Caco-2 (cell line): ENCODE measurements at places on chromosomes 6 and 20. TPM values are rescaled to one million over a fixed set of nuclear protein-coding genes. Genes with fewer than 3 reads are reported as not detected.
A peak's percentile ranks its signal among the peaks of the same experiment; 100 is the strongest.

LHFPL5 gene
- not detected in 2 replicates for total RNA-seq

DNA sequence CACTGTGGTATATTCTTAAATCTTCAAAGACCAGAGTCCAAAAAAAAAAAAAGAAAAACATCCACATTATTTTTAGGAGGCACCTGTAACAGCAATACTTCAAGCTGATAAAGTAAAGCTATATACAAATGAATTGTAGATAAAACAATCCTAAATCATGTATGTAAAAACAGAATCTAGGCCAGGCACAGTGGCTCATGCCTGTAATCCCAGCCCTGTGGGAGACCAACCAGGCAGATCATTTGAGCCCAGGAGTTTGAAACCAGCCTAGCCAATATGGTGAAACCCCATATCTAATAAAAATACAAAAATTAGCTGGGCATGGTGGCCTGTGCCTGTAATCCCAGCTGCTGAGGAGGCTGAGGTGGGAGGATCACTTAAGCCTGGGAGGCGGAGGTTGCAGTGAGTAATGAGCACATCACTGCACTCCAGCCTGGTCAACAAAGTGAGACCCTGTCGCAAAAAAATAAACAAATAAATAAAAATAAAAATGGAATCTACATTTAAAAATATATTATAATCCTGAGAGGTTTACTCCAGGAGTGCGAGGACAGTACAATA, 7.3 kb downstream of the NAPB start:
- H3K27ac ChIP-seq: peak overlapping the region; percentile 35
- no peaks in the 10 kb centered on the region for H3K36me3 ChIP-seq
- peaks cover 6% of the 10 kb centered on the region; the same call in 1 of the 2 replicates for H3K4me1 ChIP-seq

GRCh38 chr20:568673-569415, 25.3 kb upstream of the CSNK2A1 start:
- no peaks in the 10 kb centered on the region for H3K27me3 ChIP-seq
- H3K4me1 ChIP-seq: peaks cover 17% of the 10 kb centered on the region
- H3K36me3 ChIP-seq: no peaks in the 10 kb centered on the region
- no peak overlapping the region for H3K4me3 ChIP-seq
- no peak overlapping the region for H3K27ac ChIP-seq

- H3K27ac ChIP-seq: no peak overlapping the region
- no peaks in the 10 kb centered on the region for H3K36me3 ChIP-seq
- H3K27me3 ChIP-seq: no peaks in the 10 kb centered on the region
- peak; percentile 78 for DNase-seq
- H3K4me3 ChIP-seq: no peak overlapping the region
- H3K4me1 ChIP-seq: peaks cover 10% of the 10 kb centered on the region
Observed at GRCh38 chr20:36919715-36920333, 31.7 kb downstream of the SAMHD1 start.

GRCh38 chr6:30317913-30318589, 8.7 kb upstream of the TRIM39 start:
- DNase-seq: no peak
- H3K27me3 ChIP-seq: no peaks in the 10 kb centered on the region
- H3K36me3 ChIP-seq: no peaks in the 10 kb centered on the region
- H3K27ac ChIP-seq: no peak overlapping the region

- H3K4me1 ChIP-seq: no peaks in the 10 kb centered on the region
- H3K36me3 ChIP-seq: no peaks in the 10 kb centered on the region
- H3K27ac ChIP-seq: no peak overlapping the region
- H3K4me3 ChIP-seq: no peak overlapping the region
- no peaks in the 10 kb centered on the region for H3K27me3 ChIP-seq
- no peak for DNase-seq
Observed at GRCh38 chr6:139050770-139051313, 22.3 kb downstream of the ABRACL start.

DNA sequence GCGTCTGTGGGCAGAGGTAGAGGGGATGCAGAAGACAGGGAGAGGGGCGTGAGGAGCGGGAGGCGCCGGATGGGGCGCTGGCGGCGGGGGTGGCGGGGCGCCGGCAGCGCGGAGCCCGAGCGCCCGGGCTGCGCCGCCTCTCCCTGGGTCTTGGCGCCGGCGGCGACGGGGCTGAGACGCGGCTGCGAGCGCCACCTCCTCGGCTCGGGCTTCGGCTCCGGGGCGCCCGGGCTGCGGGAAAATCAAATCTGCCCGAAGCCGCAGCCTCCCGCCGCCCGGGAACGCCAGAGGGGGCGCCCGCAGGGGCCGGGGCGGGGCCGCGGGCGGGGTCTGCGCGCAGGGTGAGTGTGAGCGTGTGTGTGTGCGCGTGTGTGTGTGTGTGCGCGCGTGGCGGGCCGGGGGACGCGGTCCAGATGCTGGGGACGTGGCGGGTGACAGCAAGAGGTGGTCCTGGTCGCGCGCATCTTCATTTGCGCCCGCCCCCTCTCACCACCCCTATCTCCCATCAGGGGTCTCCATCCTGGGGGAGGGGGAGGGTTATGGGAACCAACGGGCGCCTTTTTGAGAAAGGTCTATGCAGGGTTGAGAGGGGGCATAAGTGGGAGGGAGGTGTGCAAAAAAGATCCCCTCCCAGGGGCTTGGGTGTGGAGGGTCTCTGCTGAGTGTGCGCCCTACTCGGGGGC, 646 bp upstream of the CPNE5 start:
- no peak overlapping the region for H3K27ac ChIP-seq
- H3K27me3 ChIP-seq: peaks cover 1% of the 10 kb centered on the region; the same call in 1 of the 2 replicates
- H3K4me3 ChIP-seq: peak overlapping the region; percentile 54
- H3K4me1 ChIP-seq: peaks cover 6% of the 10 kb centered on the region; the same call in 1 of the 2 replicates
